DMS79 treated with DMSO at 0.1 percent for 48 hours (cell line): ENCODE measurements at places on chromosomes 16 and 17.

GRCh38 chr16:77705351-77705750 lies 17.0 kb upstream of the NUDT7 start:
- no peak for DNase-seq

- no peak for DNase-seq
Measured at GRCh38 chr17:42408061-42408460, 15.0 kb downstream of the CAVIN1 start.

DNA sequence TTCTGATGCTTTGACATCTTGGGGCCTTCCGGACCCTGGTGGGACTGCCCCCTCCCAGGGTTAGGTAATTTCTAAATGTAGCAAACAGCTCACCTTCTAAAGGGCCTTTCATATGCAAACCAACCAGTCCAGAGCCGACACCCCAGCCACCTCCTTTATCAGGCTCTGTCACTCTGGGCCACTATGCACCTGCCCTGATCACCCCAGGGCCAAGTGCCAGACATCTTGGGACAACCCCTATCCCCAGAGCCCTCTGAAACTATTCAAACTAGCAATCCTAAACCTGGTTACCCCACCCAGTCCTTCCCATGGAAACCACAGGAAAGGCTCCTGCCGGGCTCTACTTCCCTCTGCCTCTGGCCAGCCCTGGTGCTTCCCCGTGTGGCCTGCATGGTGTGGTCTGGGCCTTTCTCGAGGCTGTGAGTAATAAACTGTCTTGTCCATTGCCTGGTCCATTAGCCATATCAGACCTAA lies 91.2 kb upstream of the TNRC6C start:
- DNase-seq: peak; percentile 4

- DNase-seq: no peak
Measured at GRCh38 chr16:84446596-84447392, 57.7 kb downstream of the MEAK7 start.

DNA sequence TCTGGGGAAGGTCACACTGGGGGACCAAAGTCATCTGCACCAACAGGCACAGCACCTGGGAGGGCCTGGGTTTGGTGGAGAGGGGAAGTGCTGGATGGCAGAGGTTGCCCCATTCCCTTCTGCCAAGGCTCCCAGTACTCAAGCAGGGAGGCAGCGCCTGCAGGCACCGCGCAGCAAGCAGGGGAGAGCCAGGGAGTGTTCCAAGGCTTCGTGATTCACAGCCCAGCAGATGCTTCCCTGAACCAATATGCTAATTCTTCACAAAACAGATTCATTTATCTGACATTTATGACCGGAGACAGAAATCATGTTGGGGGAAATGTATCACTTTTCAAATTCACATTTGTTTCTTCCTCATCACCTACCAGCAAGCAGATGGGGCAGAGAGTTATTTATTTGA lies 13.4 kb upstream of the CDH5 start:
- DNase-seq: no peak

DNA sequence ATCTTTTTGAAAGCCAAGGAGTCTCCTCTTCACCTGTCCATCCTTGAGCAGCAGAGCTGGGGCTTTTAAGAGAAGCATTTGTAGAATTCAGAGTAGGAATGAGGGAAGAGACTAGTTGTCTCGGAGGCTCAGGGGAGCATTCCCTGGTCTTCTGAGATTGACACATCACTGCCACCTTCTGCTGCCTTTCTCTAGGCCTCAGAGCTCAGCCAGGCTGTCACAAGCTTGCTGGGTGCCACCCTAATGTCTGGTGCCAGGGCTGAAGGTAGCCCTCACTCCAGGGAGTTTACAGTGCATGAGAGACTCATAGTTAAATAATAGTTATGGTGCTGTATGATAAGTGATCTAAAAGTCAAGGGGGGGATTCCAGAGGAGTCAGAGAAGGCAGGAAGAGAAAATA lies 39.7 kb downstream of the B9D1 start:
- no peak for DNase-seq

- DNase-seq: no peak
Measured at GRCh38 chr17:65559461-65559803, 2.0 kb downstream of the AXIN2 start.

- no peak for DNase-seq
Measured at GRCh38 chr17:65467156-65467555, 94.3 kb downstream of the AXIN2 start.

DNA sequence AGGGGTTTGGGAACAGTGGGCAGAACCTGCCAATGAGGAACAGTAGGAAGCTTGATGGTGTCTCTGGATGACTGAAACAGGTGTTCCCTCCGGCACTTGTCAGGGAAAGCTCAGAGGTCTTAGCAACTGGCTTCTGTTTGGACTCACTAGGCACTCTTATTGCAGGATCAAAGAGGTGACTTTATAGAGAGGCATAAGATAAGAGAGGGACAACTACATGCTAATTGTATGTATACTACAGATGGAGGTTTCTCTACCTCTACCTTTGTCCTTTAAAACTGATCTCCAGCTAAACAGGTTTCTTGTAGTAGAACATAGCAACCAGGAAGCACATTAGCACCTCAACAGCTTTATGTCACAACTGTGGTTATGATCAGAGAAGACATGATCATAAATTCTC lies 7.6 kb downstream of the CNTD1 start:
- no peak for DNase-seq

DNA sequence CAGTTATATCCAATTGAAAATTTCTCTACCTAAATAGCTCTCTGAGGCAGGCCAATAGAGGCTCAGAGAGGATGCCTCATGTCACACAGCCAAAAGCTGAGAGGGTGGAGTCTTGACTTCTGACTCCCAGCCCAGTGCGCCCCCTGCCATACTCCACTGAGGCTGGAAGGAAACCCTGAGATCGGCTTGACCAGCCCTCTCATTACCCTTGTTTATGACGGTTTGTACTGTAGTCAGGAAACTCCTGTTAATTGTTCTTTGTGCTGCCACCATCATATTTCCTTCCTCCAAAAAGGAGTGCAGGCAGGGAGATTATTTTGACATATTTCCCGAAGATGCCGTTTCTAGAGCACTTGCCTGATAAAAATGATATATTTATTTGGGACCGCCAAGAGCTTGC lies 107.9 kb downstream of the AIPL1 start:
- no peak for DNase-seq

DNA sequence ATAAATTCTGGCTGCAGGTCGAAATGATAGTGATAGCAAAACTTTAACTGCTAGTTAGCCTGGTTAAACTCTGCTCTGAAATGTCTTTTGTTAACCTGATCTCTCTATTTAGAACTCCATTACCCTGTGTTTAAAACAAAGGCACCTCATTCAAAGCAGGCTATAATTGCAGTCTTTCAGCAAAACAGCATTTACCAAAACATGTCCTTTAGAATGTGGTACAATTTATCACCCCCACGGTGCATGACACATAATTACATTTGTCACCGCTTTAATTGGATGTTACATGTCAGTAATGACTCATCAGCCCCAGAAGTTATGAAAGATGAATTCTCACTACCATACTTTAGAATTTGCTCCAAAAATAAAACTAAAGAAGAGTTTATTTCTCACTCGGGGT lies 295.4 kb downstream of the TOX3 start:
- DNase-seq: no peak

DNA sequence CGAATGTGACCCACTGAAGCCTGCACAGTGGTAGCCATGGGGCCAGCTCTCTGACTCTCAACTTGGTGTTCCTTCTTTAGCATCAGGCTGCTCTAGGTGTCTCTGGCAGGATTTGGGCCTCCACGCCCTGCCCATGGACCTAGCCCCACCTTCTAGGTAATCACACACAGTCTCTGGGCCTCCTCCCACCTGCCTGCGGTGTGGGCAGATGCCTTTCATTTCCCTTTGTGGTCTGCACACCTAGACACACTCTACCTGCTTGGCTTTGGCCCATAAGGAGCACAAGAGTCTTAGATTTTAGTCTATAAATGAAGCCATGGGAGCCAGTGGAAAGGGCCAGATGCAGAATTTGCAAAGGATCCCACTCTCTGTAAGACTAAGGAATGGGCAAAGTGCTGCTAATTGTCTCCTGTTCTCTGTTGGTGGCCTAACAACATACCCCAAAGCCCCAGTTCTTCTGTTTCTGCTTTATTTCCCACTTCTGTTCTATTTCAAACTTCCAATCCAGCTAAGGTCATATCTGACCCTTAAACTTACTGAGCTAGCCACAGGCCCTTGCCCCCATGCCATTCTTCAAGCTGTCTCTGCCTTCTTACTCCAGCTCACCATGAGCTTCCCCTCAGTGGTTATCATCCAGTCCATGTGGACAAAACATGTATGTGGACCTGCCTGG lies 7.2 kb upstream of the MFSD6L start:
- no peak for DNase-seq

DNA sequence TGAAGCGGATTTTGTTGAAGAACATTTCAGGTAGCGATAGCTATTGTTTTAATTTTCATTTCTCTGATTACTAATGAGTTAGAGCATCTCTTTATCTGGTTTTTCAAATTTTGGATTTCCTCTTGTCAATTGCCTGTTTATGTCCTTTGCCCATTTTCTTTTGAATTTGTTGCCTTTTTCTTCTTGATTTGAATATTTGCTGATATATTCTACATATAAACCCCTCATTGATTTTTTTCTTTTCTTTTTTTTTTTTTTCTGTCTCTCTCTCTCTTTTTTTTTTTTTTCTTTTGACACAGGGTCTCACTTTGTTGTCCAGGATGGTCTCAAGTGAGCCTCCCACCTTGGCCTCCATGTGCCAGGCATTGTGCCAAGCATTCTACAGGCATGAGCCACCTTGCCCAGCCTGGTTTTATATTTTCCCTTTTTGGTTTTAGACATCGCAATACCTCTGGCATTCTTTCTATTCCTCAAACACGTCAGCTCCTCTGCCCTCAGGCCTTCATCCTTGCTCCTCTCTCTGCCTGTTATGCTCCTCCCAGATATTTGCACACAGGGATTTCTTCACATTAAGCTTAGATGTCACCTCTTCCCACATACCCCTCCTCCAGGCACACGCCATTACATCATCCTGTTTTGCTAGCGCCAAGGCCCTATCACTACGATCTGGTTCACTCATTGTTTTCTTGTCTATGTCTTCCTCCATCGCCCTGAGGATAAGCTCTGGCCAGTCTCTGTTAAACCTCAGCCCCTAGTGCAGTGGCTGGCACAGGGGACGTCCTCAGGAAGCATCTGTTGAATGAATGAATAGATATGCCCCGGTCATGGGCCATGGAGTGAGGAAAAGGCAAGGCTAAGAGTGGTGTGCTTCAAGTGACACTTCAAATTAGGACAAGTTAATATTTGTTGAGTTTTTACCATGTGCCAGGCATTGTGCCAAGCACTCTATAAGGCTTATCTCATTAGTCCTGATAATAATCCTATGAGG lies 8.6 kb downstream of the SARM1 start:
- DNase-seq: peak; percentile 97

DNA sequence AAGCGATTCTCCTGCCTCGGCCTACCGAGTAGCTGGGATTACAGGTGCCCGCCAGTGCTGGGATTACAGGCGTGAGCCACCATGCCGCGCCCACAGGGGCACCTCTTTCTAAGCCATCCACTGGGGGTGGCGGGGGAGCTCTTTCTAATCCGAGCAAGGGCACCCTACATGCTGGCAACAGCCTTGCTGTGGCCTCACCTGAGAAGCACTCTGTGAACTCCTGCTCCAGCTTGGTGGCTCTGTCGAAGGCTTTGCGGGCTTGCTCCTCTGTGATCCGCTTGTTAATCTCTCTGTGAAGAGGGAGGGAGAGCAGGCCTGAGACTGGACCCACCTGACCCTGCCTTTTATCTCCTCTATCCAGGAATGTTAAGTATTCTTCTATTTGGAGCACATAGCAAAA lies 11.9 kb upstream of the ASGR1 start:
- no peak for DNase-seq

DNA sequence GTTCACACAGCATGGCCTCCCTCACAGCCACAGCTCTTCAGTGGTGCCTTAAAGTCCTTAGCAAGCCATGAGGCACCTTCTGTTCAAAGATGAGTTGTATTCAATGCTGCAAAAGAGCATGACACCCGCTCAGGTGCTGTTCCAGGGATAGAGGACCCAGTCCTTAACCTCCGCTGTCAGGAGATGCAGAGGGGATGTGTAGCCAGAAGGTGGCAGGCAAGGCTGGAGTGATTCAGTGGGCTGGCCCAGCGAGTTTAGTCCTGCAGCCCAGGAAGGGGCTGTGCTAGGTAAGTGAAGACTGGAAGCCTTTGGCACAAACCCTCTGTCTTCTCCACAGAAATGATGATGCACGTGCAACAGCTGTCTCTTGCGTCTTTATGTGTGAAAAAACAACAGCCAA lies 25.0 kb upstream of the ADAM11 start:
- no peak for DNase-seq

- peak; percentile 60 for DNase-seq
Measured at GRCh38 chr16:67177743-67178699, 5.7 kb downstream of the MATCAP1 start.

DNA sequence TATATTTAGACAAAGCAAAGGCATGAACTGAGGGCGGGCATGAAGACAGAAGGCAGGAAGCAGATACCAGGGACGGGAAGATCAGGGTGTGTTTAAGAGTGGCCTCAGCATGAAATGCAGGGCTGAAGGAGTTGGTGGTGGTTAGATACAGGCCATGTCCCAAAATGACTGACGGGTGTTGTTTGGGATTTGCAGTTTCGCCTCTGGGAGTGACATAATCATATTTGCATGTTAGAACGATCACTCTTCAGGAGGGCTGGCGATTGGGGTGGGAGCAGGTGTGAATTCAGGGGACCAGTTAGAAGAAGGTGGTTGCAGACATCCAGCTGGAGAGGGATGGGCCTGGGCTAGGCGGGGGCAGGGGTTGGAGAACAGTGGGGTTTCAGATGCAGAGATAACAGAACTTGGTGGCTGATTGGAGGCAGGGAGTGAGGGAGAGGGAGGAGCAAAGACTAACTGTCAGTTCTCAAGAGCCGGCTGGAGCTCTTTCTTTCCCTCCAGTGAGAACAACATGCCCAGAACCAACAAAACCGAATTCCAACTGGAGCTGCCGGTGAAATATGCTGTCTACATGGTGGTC lies 27.2 kb upstream of the ITGAX start:
- DNase-seq: no peak

GRCh38 chr17:40447806-40448205 lies 4.6 kb downstream of the IGFBP4 start:
- no peak for DNase-seq

GRCh38 chr17:55484575-55484974 lies 26.7 kb downstream of the SMIM36 start:
- no peak for DNase-seq

GRCh38 chr17:51948128-51948527 lies 210.4 kb downstream of the CA10 start:
- DNase-seq: no peak

DNA sequence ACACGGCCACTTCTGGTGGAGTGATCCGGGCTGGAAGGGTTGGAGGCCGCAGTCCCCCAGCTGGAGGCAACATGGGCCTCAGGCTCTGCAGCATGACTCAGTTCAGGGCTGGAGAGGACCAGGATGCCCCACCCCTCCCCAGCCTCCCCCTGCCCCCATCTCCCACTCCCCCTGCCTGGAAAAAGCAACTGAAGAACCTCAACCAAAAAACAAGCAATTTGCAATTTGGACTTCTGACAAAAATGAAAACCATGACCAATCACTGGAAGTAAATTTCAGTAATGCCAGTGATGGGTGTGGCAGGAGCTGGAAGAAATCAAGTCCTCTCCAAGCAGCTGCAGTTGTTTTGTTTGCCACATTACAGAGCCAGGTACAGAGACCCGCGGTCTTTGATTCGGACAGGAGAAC lies 6.6 kb upstream of the MIF4GD start:
- DNase-seq: no peak
